Sigmoid colon (tissue), 7 donors: ENCODE measurements at places on chromosomes 3 and 15. TPM values are rescaled to one million over a fixed set of nuclear protein-coding genes. Genes with fewer than 3 reads are reported as not detected.

- no peak for DNase-seq
Observed at GRCh38 chr3:179181021-179181472, 32.9 kb downstream of the PIK3CA start.

DNA sequence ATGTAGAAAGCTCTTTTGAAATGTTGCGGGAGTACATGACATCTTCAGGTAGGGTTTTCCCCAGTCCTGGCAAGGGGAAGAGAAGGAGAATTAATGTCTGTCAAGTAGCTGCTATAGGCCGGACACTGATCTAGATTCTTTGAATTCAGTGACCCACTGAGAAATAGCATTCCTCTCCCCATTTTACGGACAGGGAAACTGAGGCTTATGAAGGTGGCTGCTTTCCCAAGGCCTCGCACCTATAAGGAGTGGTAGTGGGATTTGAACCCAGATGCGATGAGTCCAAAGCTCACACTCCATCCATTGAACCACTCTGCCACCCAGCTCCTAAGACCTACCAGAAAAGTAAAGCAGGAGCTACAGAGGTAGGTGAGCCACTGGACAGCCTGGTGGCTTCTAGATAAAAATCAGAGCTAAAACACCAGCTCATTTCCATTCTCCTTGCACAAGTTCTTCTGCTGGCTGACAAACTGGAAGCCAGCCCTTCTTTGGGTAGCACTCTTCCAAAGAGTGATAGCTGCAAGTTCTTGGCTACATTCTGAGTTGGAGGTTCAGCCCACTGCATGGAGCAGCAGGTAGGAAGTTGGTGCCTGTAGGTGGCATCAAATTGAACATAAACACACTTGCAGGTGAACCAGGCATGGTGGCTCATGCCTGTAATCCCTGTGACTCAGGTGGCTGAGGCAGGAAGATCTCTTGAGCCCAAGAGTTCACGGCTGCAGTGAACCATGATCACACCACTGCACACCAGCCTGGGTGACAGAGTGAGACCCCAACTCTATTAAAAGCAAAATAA is 22.0 kb downstream of the ZNF710 start:
- DNase-seq: peak; percentile 35

DNA sequence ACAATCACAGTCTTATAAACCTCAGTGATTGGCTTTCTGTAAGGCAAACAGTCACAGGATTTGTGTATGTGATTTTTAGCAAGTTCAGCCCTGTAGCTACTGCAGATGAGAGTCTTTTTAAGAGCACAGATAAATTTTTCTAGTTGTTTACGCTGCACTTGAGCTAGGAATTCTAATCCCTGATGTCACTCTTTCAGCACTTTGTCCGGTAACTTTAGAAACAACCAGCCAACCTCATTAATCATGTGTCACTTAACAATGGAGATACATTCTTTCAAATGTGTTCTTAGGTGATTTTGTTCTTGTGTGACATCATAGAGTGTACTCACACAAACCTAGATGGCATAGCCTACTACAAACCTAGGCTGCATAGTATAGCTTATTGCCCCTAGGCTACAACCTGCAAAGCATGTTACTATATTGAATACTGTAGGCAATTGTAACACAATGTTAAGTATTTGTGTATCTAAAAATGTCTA is 36.8 kb upstream of the GOLGA6L2 start:
- no peak for DNase-seq

DNA sequence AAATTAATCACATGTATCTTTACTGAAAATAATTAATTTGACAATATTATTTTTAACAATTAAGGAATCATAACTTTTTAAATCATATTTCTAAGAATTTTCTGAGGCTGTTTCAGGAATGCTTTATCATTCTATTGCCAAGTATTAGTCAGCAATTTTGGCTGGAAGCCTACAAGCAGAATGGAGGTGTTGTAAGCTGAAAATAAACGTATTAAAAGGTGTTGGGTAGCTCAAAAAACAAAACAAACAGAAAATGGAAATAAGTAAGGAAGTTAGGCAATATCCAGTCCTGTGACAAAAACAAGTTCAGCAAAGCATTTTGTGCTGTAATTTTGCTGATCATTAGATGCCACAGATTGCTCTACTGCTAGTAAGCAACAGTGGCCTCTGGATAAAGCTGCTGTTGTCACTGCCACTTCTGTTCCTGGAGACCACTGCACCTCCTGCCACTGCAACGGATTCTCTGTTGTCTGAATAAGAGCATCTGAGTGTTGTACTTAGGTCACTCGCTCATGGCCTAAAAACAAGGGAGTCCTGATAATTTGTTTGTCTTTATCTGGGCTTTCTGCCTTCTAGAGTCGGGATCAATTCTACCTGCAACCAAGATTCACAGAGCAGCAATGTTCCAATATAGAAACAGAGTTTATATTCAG is 63.5 kb upstream of the SLITRK3 start:
- no peak for DNase-seq

GRCh38 chr15:98400120-98400519 is 248.2 kb upstream of the IGF1R start:
- DNase-seq: no peak

- DNase-seq: no peak
Observed at GRCh38 chr15:50182219-50183013, 420 bp downstream of the SLC27A2 start.

DNA sequence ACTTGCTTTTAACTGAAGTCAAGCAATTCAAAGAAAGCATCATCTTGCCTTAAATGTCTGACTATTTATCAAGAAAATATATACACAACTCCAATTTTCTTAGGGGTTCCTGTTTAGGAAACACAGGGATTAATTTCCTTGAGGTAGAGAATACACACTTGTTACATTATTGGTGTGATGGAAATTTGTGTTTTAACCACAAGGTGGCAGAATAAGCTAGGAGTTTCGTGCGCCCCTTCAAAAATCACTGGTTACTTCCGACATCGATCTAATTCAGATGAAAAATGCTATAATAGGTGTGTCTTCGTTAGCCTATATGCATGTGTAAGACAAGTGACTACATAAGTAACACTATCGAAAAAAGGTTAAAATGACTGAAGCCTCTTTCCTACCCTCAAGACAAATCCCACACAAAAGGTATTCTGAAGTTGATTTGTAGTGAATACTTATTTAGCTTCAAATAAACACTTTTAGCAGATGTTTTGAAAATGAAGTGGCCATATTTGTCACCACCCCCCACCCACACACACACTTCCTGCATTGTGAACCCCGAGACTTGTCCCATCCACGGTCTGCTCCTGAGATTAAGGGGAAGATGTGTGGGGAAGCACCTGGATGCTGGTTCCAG is 246.5 kb downstream of the ROBO1 start:
- DNase-seq: no peak

- peak; percentile 54 for DNase-seq
Observed at GRCh38 chr3:46925585-46925934, 48.0 kb downstream of the PTH1R start.

- no peak for DNase-seq
Observed at GRCh38 chr3:158908187-158908734, 106.4 kb downstream of the MFSD1 start.

DNA sequence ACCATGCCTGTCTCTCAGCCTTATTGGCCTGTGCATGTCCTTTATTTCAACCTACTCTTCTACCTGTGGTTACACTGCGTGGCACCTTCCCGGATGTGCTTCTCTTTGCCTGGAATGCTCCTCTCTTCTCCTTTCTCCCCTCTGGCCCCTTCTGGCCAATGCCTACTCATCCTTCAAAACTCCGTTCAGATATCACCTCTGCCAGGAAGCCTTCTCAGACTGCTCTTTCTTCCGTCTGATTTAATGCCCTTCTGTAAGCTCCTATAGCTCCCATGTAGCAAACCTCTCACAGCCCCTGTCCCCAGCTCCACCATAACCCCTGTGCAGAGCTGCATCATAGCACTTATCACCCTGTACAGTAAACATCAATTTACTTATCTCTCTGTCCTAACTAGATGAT is 13.2 kb downstream of the KLHL6 start:
- no peak for DNase-seq

DNA sequence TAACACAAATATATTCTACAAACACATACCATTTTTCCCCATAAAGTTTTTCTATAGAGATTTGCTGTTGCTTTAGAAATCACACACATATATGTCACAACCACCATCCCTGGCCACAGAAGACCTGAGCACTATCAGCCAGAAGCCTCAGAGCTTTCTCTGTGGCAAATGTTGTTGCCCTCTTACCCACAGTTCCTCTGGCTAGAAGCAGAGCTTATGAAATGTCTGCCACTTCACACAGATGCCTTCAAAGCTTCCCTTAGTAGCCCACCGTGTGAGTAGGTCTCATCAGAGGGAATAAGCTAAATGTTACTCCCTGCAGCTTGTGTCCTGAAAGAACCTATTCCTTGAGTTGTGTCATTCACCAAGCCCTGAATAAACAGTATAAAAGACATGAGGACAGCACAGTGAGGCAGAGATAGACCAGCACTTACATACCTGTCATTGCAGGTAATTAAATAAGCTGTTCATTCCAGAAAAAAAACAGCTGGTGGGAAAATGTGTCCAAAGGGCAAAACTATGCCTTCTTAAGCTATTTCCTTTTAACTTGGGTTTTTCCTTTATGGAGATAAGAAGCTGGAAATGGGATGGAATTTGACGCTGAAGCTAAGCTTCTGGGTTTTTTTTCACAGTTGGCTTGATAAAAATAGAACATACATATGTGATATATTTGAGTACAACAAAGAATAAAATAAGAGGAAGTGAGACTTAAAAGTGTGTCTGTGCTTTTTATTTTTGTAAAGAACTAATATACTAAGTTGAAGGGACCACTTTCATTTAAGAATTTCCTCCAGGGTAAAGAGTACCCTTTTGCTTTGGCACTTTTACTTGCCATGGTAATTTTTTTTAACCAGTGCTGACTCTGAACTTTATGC is 391.4 kb downstream of the KCNH8 start:
- no peak for DNase-seq

DNA sequence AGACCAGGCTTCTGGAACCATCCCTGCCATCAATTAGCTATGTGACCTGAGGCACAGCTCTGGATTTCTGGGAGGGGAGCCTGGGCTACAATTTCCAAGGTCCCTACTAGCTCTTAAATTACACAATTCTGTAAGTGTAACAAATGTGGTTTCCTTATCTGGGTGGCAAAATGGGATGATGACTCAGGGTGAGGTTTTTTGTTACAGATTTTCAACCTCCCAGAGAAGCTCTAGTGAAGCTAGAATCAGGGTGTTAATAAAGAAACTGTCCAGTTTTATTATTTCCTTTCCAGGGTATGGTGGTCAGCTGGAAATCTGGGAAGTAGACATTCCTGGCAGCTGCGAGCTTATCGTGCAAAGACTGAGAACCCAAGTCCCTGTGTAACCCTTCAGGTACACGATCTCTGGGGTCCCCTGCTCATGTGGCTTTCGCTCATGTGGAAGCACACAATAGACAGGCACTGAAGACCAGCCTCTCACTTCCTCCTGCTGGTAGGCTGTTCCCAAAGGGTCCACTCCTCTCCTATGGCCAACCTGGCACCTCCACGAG is 7.3 kb downstream of the RAB27A start:
- no peak for DNase-seq

GRCh38 chr3:142148044-142148791 is 1.1 kb downstream of the TFDP2 start:
- DNase-seq: no peak

GRCh38 chr15:64525828-64526530 is 65.6 kb downstream of the ZNF609 start:
- DNase-seq: no peak

DNA sequence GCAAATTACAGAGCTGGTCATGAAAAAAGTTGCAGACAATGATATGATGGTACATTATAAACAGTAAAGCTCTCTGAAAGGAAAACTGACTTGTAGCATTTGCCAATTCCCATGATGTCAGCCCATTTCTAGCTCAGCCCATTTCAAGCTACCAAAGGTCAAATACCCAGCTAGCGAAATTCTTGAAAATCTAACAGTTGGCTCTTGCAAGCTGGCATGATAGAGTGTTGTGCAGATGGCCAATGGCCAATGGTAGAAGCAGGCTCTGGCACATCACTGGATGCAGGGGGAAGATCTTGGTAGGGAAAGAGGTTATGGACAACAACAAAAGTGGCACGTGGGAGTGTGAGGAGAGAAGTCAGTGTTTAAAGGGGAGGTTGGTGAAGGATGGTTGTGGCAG is 36.7 kb downstream of the RASGRF1 start:
- DNase-seq: no peak

DNA sequence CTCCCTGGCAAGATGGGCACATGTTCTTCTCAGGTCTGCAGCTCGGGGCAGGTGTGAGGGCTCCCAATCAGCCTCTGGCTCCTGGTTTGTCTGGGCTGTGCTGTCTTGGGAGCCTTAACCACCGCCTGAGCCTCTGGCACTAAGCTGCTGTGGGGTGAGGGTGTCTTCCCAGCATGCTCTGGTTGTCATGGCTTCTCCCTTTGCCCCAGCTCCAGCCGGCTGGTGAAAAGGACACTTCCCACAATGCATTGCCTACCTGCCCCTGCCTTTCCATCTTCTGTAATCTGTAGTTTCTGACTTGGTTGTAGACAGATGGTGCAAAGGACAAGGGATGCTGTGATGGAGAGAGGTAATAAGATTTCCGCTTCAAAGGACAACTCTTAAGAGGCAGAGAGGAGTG is 295.3 kb downstream of the TLE3 start:
- DNase-seq: no peak

DNA sequence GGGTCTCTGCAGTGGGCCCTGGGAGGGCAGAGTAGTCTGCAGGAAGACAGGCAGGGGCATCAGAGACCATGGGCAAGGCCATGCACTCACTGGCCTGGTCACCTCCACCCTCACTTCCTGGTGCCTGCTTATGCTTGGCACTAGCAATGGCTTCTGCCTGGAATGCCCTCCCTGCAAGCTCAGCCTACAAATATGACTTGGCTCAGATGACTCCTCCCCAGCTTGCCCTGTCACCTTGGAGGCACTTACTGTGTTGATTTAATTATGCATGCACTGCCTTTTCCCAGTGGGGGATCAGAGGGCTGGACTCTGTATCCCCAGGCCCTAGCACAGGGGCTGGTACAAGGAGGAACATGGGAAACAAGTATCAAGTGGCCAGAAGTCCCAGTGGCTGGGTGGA is 7.8 kb downstream of the C3orf18 start:
- DNase-seq: no peak

- peak; percentile 81 for DNase-seq
Observed at GRCh38 chr3:160941885-160942494, 163.2 kb downstream of the B3GALNT1 start.

- DNase-seq: no peak
Observed at GRCh38 chr15:72516777-72517176, 42.6 kb downstream of the ARIH1 start.

ABHD6 gene
- total RNA-seq: 28.9 TPM

LMLN gene
- 7.4 TPM for total RNA-seq

FAM219B gene
- 62.4 TPM for total RNA-seq

TGM5 gene
- not detected for total RNA-seq

RETNLB gene
- not detected for total RNA-seq

CACNA2D3 gene
- 4.6 TPM for total RNA-seq

SEC22A gene
- 17.8 TPM for total RNA-seq

HRH1 gene
- 5.3 TPM for total RNA-seq

PLIN1 gene
- total RNA-seq: 1.4 TPM

MASP1 gene
- 236 TPM for total RNA-seq

CFAP20DC gene
- under 0.01 TPM for total RNA-seq

CPNE9 gene
- total RNA-seq: 0.14 TPM
